ENCODE measurements at places on chromosomes 5 and 9.

DNA sequence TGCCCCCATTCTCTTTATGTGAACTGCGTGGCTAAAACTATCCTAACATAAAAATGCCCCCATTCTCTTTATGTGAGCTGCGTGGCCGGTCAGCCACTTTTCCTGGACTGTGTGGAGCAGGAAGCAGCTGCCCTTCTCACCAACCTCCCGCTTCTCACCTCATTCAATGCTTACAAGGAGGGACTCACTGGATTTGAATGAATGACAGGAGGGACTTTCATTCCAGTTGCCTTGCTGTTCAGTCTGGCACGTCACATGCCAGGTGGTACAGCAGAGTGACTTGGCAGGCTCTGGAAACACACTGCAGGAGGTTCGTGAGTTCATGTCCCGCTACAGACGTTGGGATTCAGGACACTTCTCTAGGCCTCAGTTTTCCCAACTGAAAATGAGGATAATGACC lies 60.2 kb upstream of the NFIL3 start:
- DNase-seq, result no peak

DNA sequence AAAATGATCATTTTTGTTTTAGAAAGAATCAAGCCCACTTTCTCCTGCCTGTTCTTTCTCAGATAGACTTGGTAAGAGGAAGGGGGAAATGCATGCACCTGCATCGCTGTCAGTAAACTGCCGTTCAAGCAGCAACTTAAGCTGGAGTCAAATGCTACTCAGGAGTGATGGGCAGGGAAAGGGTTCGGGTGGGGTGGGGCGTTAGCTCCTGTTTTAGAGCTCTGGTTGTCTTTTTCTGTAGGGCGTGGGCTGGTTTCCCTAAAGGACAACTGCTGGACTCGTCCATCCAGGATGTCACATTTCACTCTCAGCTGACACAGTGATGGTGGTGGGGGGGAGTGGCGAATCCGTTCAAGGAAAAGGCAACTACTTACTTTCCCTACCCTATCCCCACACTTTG lies 75.0 kb downstream of the NDFIP1 start:
- DNase-seq, result no peak

- DNase-seq, result no peak
Measured at GRCh38 chr5:139863855-139864558, 68.4 kb downstream of the PSD2 start.

- no peak for DNase-seq
Measured at GRCh38 chr5:151448038-151448985, 909 bp downstream of the SLC36A1 start.

DNA sequence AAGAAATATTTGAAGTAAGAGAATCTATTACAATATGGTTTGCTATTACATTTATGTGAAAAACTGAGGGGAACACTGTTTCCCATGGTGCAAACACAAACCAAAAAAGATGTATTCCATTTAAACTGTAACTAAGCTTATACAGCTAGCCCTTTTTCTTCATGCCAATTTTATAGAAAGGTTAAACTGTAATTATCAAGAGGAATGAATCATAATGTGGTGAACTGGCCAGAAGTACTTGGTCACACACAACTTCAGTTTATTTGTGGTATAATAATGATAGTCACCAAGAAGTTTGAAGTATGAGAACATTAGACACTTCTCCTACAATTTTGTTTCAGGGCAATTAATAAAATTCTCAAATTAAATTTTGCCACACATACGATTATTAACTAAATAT lies 177.9 kb downstream of the XRCC4 start:
- DNase-seq, result no peak

DNA sequence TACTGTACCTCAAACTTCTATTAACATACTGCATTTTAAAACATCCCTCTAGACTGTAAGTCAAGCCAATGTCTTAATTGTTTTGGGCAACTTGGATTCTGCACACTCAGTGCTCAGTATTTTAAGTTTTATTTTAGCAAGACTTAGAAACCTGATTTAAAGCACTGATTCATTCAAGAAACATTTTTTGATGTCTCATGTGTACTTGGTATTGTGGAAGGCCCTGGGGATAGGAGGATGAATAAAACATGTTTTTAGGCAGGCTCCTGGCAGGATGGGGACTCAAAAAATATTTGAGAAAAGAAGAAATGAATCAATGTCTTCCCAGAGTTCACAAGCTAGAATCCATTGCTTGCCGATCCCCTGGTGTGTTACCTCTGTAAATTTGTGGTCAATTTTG lies 334.0 kb upstream of the PUM3 start:
- no peak for DNase-seq

GRCh38 chr5:39558541-39558940 lies 133.8 kb upstream of the DAB2 start:
- DNase-seq, result no peak

GRCh38 chr9:36731068-36731956 lies 158.6 kb downstream of the MELK start:
- no peak for DNase-seq

- peak; percentile 78 for DNase-seq
Measured at GRCh38 chr5:93621327-93621798, 38.3 kb downstream of the NR2F1 start.

DNA sequence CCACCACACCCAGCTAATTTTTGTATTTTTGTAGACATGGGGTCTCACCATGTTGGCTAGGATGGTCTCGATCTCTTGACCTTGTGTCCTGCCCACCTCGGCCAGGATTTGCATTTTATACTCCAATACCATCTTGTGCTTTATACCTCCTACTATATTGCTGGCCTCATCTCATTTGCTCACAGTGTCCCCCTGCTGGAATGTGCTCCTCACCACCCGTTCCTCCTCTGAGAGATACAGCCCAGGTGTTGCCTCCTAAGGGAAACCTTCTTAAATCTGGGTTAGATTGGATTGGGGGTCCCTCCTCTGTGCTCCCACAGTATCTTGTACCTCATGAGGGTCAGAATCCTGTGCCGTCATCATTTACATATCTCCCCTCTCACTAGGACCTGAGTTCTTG lies 131.7 kb downstream of the PAPPA start:
- no peak for DNase-seq

DNA sequence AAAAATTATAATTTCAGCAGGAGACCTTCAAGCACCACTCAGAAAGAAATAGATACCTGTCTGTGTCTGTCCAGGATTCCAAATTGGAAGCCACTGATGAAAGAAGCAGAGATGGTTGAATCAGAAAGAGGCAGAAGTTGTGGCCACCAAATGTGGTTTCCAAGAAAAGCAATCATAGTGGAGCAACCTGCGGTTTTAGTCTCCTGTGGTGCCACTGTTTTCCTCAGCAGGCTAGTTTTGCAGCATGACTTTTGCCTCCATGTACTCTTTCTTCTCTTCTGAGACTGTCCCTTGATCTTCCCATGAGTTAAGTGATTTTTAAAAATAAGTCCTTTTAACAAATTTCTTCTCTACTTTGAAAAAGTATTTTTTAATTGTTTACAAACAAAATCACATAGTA lies 535.8 kb downstream of the CYLC2 start:
- no peak for DNase-seq

GRCh38 chr5:144598451-144599068 lies 427.9 kb downstream of the KCTD16 start:
- no peak for DNase-seq

- peak; percentile 23 for DNase-seq
Measured at GRCh38 chr5:163503106-163504078, 2.0 kb upstream of the MAT2B start.

GRCh38 chr5:77282337-77283027 lies 72.0 kb downstream of the PDE8B start:
- no peak for DNase-seq

GRCh38 chr9:114504341-114505186 lies 709 bp downstream of the WHRN start:
- DNase-seq, result peak; percentile 30

- no peak for DNase-seq
Measured at GRCh38 chr5:106093134-106093533, 1577.6 kb downstream of the EFNA5 start.

GRCh38 chr5:17187011-17187785 lies 30.2 kb upstream of the BASP1 start:
- no peak for DNase-seq

All from T1000 (cell line).